Small intestine (tissue), 16 donors: ENCODE measurements at places on chromosomes 16 and 17. TPM values are rescaled to one million over a fixed set of nuclear protein-coding genes. Genes with fewer than 3 reads are reported as not detected.
A peak's percentile ranks its signal among the peaks of the same experiment; 100 is the strongest.

Gene MIEF2
- 5.7 TPM for polyA plus RNA-seq

Gene RPL27
- polyA plus RNA-seq = 1,977 TPM

- DNase-seq = no peak
These were observed 23.7 kb downstream of the YPEL2 start for GRCh38 chr17:59355030-59355701.

GRCh38 chr16:69223882-69224281 lies 36.9 kb downstream of the SNTB2 start:
- no peak for DNase-seq

- peak; percentile 67 for DNase-seq
These were observed 1.6 kb downstream of the MYO1C start for GRCh38 chr17:1490643-1491442.

Gene LRRC36
- polyA plus RNA-seq = not detected

- DNase-seq = no peak
These were observed 39.6 kb upstream of the MEOX1 start for GRCh38 chr17:43701318-43701743.

Gene KRTAP3-2
- polyA plus RNA-seq = not detected

- DNase-seq = peak; percentile 80
These were observed 6.6 kb upstream of the GHDC start for GRCh38 chr17:42200706-42201457.

Gene TBC1D3K
- not detected for polyA plus RNA-seq

GRCh38 chr17:39755554-39756379 lies 18.0 kb downstream of the GRB7 start:
- DNase-seq = no peak

- DNase-seq = peak; percentile 23
These were observed 26.8 kb downstream of the DCUN1D3 start for GRCh38 chr16:20873331-20873730.

DNA sequence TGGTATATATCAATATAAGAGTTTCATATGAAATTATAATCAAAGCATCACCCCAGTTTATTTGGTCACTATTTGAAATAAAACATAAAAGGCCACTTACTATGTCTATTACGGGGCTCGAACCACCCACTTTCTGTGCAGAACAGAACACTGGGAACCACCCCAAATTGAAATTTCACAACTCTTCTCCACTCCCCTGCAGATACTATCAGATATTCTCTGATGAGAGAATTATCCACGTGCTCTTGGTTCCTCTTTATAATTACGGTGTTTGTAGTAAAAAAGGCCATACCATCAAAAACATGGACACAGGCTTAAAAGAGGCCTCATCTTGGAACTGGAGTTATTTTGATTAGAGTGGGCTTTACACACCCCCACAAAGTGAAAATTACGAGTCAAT lies 82.8 kb downstream of the WDR59 start:
- no peak for DNase-seq

GRCh38 chr16:58449768-58450167 lies 50.2 kb upstream of the NDRG4 start:
- no peak for DNase-seq

- DNase-seq = no peak
These were observed 39.9 kb downstream of the CEP95 start for GRCh38 chr17:64546716-64547115.

Gene PRSS33
- not detected for polyA plus RNA-seq

Gene MEOX1
- 2.6 TPM for polyA plus RNA-seq

GRCh38 chr17:9684955-9685621 lies 39.8 kb downstream of the USP43 start:
- DNase-seq = no peak

DNA sequence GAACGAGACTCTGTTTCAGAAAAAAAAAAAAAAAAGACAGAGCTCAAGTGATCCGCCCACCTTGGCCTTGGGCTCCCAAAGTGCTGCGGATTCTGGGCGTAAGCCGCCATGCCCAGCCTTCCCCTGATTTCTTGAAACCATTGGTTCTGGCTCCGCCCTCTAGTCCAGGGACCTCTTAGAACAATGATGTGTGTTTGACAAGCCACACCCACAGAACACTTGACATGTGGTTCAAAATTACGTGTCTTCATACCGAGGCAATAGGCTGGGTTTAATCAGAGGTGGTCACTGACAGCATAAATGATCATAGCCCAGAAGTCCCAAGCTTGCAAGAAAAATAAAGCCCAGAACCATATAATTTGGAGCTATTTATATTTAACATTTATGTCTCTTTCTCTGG lies 23.0 kb downstream of the KNOP1 start:
- no peak for DNase-seq

- DNase-seq = peak; percentile 65
These were observed 3.7 kb upstream of the MYL4 start for GRCh38 chr17:47205419-47205963.

Gene C16orf96
- polyA plus RNA-seq = 0.07 TPM

DNA sequence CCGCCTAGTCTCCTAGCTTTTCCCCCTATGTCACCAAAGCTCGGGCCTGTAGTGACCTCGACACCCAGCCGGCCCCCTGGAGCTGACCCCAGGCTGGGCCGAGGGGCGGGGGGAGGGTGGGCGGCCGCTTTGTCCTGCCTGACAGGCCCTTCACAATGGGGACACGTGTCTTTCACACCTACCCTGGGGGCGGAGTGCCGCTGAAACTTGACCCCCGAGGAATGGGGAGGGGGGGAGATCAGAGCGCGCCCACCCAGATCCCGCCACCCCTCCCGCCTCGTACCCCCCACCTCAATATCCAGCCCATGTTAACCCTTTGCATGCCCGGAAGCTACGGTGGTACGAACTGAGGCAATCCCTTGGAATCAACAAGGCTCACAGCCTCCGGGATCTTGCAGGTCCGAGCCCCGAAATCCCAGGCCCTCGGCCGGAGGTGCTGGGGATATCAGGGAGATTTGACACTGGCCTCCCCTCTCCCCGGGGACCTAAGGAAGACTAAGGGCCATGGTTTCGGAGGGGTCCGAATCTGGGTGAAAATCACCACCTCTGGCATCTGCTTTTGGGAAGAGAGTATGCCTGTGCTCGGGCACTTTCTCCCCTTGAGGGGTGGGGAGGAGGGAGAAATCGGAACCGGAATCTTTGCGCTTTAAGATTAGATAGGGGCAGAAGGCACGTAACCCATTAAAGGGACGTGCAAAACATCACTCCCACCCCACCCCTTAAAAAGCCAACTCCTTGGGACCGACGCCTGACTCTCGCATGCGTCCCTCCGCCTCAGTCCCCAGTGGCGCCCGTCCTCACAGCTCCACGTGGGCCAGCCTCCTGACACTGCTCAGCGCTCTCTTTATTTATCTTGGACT lies 2.6 kb downstream of the NOG start:
- DNase-seq = peak; percentile 12

GRCh38 chr17:11557727-11558452 lies 40.4 kb upstream of the DNAH9 start:
- DNase-seq = no peak

DNA sequence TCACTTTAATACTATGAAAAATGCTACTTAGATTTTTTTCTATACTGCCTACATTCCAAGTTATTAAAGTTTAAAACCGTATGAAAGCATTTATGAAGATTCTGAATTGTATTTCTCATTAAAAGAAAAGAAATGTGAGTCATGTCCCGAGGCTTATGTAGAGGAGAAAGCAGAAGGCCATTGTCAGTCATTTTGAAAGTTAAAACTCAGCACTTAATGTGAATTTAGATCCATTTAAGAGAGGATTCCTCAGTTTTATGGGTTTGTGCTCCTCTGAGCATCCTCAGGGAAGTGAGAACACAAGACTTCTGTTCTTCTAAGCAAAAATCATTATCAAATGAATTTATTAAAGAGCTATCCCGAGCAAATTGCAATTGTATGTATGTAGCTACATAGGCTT lies 11.8 kb downstream of the C17orf75 start:
- DNase-seq = no peak

Gene SLC47A1
- not detected for polyA plus RNA-seq

GRCh38 chr16:86661706-86662105 lies 83.4 kb downstream of the FOXL1 start:
- DNase-seq = no peak

Gene KRT24
- not detected for polyA plus RNA-seq

Gene CIBAR2
- not detected for polyA plus RNA-seq

Gene CRYBA1
- not detected for polyA plus RNA-seq
